ENCODE measurements at places on chromosomes 2 and 18.

- DNase-seq: no peak
These were observed 16.6 kb downstream of the RTP5 start for GRCh38 chr2:241885946-241886643.

DNA sequence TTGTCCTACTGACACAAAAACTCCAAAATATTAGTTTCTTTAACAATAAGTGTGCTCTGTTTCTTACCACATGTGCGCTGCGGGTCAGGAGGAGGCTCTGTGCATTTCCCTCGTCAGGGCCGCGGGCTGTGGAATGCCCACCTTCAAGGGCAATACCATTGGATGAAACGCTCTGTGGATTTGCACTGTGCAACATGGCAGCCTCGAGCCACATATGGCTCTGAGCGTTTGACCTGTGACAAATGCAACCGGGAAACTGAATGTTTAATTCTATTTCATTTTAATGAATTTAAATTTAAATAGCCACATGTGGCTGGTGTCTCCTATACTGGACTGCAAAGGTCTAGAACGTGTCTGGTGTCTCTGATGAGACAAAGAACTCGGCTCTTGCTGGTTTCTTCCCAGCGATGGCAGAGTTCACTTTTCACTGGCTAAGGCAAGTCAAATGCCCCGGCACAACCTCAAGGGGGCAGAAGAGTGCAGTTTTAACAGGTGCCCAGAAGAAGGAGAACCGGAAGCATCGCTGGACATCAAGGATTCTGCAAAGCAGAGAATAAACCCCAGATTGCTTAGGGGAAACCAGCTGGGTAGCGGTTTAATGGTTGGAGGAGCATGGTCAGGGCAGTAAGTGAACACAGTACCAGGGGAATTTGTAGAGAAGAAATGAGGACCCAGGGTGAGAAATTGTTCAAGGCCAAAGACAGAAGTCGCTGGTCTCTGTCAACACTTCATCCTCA is 37.0 kb upstream of the TMEM18 start:
- DNase-seq: no peak

DNA sequence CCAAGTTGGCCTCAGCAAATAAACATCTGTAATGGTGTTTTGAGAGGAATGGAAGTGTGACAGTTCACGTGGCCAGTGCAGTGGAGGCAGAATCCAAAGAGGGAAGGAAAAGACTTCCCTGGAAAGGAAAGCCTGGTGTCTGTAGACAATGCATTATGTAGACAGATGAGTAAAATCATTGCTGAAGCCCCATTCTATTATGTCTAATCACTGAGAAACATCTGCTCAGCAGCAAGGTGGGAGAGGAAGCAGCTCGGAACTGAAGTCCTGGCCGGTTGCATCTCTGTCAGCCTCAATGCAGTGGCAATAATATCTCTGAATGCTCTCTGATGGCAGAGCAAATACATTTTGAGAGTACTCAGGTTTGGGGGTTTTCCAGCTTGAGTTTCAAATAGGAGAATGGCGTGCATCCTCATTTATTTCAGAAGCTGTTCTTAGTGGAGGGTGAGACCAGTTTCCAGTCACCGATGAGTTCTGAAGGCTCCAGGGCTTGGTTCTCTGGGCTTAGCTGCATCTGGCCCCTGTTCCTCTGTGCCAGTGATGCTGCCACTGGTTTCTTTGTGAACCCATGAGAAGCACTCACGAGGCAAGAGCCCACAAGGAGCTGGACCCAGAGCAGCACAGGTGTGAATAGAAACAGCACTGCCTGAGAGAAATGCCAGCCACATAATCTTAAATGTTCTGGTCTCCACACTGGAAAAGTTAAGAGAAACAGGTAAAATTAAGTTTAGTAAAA is 63.3 kb downstream of the RPIA start:
- no peak for DNase-seq

- DNase-seq: no peak
These were observed 95.7 kb downstream of the ARMC9 start for GRCh38 chr2:231294116-231294515.

GRCh38 chr2:38951766-38952165 is 62.1 kb downstream of the ARHGEF33 start:
- DNase-seq: no peak

DNA sequence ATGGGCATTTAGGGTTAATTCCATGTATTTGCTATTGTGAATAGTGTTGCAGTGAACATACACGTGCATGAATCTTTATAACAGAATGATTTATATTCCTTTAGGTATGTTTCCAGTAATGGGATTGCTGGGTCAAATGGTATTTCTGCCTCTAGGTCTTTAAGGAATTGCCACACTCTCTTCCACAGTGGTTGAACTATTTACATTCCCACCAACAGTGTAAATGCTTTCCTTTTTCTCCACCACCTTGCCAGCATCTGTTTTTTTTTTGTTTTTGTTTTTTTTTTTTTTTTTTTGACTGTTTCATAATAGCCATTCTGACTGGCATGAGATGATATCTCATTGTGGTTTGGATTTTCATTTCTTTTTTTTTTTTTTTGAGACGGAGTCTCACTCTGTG is 62.4 kb downstream of the GTF3C3 start:
- no peak for DNase-seq

GRCh38 chr2:40187054-40187453 is 264.8 kb downstream of the SLC8A1 start:
- DNase-seq: no peak

DNA sequence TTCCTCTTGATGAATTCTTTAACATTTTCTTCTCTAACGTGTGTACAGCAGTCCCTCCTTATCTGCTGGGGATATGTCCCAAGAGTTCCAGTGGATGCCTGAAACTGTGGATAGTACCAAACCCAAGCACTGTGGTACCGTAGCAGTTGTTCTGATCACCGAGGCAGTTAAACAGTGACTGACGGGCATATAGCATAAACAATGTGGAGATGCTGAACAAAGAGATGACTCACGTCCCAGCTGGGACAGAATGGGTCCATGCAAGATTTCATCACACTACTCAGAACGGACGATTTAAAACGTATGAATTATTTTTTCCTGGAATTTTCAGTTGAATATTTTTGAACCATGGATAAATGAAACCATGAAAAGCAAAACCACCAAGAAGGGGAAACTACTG is 54.5 kb upstream of the SPAG16 start:
- no peak for DNase-seq

DNA sequence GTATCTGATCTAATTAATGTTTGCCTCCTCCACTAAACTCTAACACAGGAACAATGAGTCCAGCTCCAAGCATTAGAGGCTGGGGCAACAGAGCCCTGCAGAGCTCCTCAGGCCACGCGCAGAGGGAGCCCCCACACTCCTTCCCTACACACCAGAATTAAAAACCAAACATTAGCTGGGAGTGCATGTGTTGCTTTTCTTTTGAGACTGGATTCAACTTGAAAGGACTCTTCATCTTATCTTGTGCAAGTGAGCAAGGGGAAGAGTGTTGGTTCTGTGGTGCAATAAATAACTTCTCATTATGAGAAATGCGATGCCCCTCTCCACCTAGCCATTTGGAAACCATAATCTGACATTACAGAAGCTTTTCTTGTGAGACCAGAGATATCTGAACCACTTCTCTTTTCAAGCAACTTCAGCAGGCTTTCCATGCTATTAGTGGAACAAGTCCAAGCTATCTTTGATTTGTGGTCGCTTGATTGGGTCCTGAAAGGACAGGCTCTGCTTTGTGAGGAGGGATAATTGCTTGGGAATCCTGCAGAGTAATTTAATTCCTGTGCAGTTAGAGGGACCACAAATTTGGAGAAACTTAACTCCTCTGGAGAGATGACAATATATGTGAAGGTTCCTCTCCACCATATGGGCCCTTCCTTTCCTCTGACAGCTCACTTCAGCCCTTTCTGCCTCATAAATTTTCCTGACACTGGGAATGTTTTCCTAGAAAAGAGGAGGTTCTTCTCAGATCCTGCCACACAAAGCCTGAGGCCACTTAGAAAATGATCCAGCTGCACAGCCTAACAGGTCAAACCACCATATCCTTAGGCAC is 112.5 kb downstream of the ATL2 start:
- no peak for DNase-seq

DNA sequence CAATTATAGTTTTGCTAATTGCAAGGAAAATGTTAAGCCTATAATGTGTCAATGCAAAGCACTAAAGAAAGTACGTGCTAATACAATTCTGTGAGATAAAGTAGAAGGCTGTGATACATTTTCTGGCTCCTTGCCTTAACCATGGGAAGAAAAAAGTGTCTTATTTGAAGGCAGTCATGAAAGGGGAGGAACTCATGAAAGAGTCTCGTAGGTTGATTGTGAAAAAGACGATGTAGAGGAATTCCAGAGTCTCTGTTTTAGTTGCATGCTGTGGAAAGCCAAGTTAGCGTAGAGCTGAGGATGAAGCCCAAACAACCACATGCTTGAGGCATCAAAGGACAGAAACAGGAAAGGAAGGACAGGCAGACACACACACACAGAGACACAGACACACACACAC is 214.1 kb downstream of the MEIS1 start:
- DNase-seq: no peak

DNA sequence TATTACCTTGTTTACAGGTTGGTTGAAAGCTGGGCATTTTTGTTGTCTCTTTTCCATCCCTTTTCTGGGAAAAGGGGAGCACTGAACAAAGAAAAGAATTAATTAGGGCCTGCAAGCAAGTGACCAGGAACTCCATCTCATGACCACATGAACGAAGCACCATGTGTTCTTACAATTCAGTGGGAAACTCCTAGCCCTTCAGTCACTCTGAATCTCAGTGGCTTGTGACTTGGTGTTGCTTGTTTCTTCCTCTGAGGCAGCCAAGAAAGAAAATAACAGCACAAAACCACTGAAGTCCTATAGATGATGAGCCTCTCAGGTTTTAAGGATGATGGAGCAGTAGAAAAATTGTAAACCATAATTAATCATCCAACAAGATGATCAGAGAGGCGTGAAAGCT is 129.1 kb upstream of the CAB39 start:
- DNase-seq: no peak

GRCh38 chr2:159904127-159904958 is 106.3 kb upstream of the CD302 start:
- DNase-seq: peak; percentile 74

DNA sequence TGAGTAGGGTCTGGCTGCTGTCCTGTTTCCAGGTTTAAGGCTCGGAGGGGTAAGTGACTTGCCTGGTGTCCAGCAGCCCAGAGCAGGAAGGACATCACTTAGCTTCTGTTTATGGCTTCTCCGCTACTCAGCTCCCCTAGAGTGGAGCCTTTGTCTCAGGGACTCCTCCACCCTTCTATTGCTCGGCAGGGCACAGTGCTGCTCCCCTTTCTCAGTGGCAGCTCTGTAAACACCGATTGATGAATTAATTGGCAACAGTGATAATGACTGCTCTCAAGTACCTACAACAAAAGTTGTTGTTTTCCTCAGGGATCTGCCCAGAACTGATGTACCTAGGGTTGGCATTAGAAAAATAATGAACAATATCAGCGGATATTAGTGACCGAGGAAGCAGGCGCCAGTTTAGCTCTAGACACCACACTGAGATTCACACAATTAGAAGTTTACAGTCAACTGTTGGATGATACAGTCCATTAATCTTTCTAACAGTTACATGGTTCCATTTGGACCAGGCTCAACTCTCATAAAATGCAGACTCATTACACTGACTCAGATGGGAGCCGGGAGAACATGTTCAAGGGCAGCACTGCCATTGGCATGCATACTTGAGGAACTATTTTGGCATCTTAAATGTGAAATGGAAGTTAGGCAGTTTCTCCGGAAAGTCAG is 265.7 kb downstream of the MTX2 start:
- DNase-seq: no peak

DNA sequence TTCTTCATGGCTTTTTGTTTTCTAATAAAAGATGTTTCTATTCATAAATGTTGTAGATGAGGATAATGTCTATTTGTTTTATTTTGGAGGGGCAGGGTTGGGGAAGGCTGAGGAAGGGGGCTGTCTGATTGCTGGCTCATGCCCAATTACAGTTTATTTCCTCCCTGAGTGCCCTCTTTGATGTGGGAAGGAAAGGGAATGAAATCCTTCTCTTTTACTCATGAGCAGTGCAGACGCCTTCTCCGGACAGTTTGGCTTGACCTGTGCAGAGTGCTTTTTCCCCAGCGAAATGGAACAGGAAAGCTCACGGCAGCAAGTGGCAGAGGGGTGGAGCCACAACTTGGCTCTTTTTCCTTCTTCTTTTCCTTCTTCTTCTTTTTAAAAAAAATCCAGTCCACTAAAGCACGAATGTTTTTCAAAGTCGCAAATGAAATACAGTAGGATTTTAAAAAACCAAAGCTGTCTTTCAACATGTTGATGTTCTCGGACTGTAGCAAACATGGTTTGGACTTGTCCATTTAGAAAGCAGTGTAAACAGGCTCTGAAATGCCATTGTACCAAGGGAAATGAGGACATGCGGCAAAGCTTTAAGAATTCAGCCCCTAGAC is 34.5 kb downstream of the RAB31 start:
- no peak for DNase-seq

DNA sequence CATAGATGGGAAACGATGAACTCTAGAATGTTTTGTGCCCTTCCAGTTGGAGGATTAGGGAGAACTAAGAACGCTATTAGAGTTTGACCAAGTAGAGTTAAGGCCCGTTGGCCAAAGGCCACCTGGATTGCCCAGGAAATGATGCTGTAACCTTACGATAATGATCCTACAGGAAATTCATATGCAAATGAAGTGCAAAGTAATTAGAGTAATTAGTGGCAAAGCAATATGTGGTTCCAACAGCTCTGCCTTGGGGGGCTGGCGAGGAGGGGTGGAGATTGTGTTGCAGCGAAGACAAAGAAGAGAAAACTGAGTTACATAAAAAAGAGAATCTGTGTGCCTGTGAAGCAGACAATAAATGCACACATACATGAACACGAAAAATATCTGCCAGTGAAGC is 61.5 kb upstream of the BOD1L2 start:
- DNase-seq: no peak

DNA sequence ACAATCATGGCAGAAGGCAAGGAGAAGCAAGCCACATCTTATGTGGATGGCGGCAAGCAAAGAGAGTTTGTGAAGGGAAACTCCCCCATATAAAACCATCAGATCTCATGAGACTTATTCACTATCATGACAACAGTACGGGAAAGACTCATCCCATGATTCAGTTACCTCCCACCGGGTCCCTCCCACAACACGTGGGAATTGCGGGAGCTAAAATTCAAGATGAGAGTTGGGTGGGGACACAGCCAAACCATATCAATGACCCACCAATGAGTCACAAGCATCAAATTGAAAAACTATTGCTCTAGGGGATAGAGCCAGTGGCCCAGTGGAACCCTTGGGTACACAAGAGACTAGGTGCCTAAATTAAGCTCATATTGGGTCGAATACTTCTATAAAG is 157.4 kb downstream of the FBXO15 start:
- DNase-seq: no peak

Measured in stimulated activated CD4-positive, alpha-beta T cell treated with anti-CD3 and anti-CD28 coated beads, TNF-alpha, amount 100 ng/mL, for 1 hour (primary cell).